ENCODE measurements at places on chromosomes 1 and 21.

DNA sequence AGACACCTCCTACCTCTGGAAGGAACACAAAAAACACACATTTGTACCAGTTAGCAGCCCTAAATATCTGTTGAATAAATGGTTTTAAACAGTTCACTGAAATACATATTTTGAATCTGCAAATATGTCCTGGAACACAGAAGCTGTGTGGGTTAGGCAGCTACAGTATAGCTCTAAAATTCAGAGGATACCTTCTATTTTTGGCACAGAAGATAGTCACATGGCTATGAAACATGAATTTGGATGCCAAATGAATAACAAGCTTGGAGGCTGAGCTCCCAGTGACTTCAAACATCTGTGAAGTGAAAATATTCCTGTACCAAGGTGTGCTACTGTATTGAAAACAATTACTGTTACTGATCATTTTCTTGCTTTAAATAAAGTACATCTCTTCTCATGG is 391.5 kb upstream of the ADGRL2 start:
- no peak for DNase-seq

DNA sequence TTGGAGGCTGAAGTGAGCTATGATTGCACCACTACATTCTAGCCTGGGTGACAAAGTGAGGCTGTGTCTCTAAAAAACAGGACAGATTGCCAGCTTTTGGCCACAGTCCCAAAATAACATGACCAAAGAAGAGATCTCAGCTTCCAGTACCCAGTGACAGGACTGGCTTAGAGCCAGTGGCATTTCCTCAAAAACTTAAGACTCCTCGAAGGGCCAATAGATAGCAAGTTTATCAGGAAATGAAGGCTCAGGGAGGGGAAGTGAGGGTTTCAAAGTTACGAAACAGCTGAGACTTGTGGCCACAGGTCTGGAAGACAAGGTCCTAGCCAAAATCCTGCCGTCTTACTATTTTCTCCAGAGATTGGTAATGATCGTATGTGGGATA is 6.3 kb upstream of the TMEM39B start:
- DNase-seq = no peak

GRCh38 chr1:156401041-156401574 is 32.1 kb downstream of the RHBG start:
- no peak for DNase-seq

GRCh38 chr1:8879922-8880676 is 1.6 kb upstream of the ENO1 start:
- no peak for DNase-seq

DNA sequence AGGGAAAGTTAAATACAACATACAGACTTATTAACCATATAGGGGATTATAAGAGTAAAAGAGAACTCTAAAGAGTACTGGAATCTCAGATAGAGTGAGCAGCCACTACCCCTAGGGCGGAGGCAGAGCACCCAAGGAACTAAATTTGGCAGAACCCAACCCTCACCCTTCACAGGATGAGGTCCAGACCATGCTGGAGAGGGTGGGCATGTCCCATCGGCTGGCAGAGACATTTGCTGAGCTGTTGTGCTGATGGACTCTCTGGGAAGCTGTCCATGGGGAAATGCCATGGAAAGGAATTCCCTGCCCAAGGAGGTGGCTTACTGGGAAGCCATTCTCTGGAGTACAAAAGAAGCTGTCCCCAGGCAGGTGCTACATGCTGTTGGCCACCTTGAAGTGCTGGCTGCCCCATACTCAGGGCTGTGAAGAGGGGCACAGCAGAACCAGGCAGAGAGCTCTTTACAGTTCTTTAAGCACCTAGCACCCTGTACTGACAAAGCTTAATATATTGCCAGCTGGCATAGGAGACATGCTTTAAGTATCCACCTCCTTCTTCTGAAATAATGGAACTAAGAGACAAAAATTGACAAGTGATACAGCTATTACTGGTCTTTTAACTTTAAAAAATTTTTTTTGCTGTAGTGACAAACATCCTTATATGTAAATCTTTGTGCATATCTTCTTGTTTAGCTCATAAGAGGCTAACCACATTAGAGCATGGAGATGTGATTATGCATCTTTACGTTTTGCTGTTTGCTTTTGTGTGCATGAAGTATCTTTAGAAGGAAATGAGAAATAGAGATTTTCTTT is 29.6 kb downstream of the TSNAX start:
- DNase-seq = no peak

- no peak for DNase-seq
These were observed 12.7 kb upstream of the EIF4G3 start for GRCh38 chr1:21189421-21189820.

Measured in iPS DF 19.7 (cell line).